A375 (cell line): ENCODE measurements at places on chromosomes 12 and 14. TPM values are rescaled to one million over a fixed set of nuclear protein-coding genes. Genes with fewer than 3 reads are reported as not detected.

Gene SLC2A14
- total RNA-seq, result not detected in 2 replicates

Gene INF2
- total RNA-seq, result 39.9 and 41.5 TPM in 2 replicates

Gene SCN8A
- 2.0 and 5.9 TPM in 2 replicates for total RNA-seq

Gene GPR132
- 0.16 TPM in 1 of 2 replicates, not detected in the other for total RNA-seq

Gene OVCH1
- total RNA-seq, result not detected in 2 replicates

Gene TAS2R31
- total RNA-seq, result 1.1 and 1.2 TPM in 2 replicates

Gene CLMN
- total RNA-seq, result 14.7 and 14.9 TPM in 2 replicates

Gene PXMP2
- total RNA-seq, result 39.6 and 55.4 TPM in 2 replicates

Gene OR6C65
- not detected in 2 replicates for total RNA-seq

Gene TMED10
- 73.4 and 99.5 TPM in 2 replicates for total RNA-seq

Gene MARCHF9
- total RNA-seq, result 10.2 and 11.7 TPM in 2 replicates

Gene STAB2
- not detected in 2 replicates for total RNA-seq

Gene MYH6
- not detected in 2 replicates for total RNA-seq
